Muscle of back (tissue), 13 donors: ENCODE measurements at places on chromosomes 1 and 21.

GRCh38 chr1:41640756-41641474 lies 156.4 kb upstream of the EDN2 start:
- DNase-seq: no peak

DNA sequence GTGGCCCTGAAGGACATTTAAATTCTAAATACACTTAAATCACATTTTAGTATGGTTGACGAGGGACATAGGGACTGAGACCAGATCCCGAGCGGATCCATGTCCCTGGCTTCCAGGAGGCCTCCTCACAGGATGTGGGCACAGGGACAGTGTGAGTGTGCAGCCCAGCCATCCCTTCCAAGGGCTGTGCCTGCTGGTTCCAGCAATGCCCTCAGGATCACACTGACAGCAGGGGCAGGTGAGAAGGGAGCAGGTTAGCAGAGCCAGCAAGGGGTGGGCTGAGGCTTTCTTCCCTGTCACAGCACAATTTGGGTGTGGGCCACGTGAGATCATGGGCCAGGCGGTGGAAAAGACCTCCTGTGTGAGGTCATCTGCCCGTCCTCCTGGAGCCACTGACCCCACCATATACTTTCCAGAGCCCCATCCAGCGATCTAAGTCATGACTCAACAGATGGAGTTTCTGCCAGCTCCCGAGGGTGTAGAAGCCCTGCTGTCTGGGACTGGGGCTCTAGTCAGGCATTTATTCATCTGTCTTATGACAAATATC lies 37.0 kb upstream of the PRSS38 start:
- no peak for DNase-seq

GRCh38 chr1:236156512-236157208 lies 14.3 kb downstream of the GPR137B start:
- no peak for DNase-seq

DNA sequence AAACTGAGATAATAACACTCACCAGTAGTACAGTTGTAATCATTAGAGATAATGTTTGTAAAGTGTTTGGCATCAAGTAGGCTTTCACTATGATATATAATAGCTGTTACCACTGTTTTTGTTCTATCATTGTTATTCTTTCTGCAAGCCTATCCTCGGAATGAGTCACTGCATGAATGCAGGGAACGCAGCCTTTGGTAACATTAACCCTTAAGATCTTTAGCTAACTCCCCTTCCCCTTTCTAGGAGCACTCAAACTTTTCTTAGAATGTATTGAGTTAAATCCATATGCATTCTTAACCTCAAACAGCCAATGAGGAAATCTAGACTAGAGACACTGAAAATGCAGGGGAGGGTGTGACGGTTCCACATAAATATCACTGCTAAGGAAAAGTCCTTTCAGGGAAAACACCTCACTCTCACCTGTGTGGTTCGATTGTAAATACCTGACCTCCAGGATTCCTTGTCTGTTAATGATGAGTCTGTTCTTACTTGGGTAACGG lies 467.3 kb downstream of the SETD4 start:
- DNase-seq: no peak

DNA sequence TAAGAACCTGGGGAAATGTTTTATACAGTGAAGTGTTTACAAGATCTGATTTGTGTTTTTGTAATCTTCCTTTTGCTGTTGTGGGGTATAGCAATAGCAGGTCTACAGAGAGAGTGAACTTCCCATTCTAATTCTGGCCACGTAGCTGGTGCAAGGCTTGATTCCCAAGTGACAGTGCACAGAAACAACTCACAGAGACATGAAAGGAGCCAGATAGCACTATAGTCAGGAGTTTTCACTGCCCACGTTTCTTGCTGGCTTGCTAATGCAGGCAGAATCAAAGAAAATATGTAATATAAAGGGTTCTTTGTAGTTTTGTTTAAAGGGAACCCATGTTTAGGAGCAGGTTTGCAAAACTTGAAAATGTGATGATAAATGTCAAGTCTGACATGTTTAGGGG lies 170.9 kb upstream of the IVNS1ABP start:
- DNase-seq: no peak

DNA sequence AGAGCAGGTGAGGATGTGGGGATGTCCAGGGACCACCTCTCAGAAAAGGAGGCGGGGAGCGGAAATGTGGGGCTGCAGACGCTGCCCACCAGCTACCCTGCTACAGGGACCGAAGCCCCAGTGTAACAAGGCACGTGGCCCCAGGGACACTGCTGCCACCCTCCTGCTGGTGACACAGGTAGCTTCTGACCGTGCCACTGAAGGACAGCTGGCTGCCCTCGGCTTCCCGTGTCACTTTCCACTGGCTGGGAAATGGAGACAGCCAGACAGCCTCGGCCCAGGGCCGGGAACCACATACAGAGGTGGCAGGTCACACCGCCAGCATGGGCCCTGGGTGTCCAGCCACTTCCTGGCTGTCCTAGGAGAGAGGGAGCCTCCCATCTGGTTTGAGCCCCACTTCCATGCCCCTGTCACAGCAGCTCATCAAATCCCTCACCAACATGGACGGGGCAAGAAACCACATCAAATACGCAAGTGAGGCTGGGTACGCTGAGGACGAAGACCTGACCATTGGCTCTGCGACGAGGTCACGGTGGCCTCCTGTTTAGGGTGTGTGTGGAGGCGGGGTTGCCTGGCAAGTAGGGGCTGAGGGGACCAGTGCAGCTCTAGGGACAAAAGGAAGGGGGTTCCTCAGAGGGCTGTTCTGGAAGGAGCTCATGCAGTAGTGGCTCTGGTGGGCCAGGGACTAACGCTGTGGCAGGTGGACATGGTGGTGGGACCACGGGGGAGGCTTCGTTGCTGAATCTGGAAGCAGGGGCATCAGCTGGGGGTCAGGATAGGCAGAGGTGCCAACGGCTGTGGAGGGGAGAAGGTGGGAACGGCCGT lies 5.0 kb downstream of the PEX10 start:
- no peak for DNase-seq

GRCh38 chr1:17539477-17540254 lies at the start of gene ARHGEF10L:
ARHGEF10L (plus strand) TSS chr1:17539698; CDS start chr1:17580596, 40,898 bp downstream.
- DNase-seq: no peak

DNA sequence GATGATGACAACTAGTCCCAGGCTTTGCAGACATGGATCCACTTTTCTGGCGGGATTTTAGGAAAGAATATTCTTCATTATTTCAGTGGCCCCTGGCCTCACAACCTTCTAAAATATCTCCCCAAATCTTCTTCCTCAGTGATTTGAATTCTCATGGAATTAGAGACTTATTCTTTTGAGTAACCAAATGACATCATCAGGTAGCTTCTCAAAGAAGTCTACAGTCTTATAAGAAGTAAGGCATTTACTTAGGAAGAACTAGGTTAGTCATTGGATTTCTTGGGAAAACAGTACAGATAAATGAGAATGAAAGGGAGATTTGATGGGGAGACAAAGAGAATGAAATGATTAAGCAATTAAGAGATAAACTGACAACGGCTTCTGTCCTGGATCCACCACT lies 201.1 kb upstream of the PROX1 start:
- no peak for DNase-seq

GRCh38 chr1:227869851-227870305 lies 54.4 kb downstream of the PRSS38 start:
- no peak for DNase-seq

DNA sequence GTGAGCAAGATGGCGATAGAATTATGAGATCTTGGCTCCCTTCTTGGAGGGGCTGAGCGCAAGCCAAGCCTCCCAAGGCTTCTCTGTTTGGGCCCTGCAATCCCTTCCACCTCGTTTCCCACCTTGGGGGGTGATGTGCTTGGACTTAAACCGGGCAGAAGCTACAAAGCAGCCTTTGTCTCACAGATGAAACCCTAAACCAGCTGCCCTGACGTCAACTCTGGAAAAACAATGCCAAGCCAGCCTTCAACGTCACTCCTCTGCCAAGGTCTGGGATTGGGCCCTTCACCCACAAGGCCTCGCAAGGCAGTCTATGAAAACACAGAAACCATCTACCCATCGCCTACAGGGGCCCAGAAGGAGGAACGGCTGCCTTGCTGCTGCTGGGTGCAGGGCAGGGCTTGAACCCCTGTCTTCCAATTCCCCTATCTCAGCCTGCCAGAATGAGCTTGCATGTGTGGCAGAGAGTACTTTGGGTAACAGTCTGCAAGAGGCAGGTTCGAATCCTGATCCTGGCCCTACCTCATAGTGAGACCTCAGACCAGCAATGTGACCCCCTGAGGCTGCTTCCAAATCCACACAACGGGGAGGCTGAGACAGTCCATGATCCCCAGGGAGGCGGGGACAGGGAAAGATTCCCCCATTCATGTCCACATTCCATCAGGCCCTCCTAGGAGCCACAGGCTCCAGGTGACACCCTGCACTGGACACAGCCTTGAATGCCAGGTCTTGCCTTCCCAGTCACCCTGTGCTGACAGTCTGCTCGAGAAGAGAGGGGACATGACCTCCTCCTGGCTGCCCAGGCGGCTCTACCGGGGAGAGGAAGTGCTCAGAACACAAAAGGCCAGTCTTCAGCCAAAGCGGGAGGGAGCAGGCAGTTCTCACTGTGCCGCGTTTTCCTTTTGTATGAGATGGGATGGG lies 15.0 kb downstream of the IFFO2 start:
- no peak for DNase-seq
